ENCODE measurements at places on chromosomes 1 and 21. TPM values are rescaled to one million over a fixed set of nuclear protein-coding genes. Genes with fewer than 3 reads are reported as not detected.

DNA sequence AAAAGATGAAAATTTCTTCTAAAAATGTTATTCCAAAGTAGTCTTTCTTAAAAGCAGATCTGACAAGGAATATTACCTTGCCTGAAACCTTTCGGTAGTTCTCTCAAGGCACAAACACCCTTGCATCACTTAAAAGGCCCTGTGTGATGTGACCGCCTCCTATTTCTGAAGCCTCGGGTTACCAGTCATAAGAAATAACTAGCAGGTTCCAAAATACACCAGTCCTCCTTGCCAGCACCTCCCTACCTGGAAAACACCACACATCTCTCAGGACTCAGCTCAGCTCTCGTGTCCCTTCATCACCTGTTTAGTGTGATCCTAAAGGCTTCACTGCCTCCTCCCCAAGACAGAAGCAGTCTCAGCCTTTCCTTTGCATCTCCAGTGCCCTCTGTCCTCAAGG is 35.7 kb downstream of the SERBP1 start:
- DNase-seq: no peak

- DNase-seq: no peak
Observed at GRCh38 chr1:74197255-74197654, 721 bp downstream of the LRRIQ3 start.

- DNase-seq: no peak
Observed at GRCh38 chr1:212651977-212652376, 43.4 kb downstream of the ATF3 start.

DNA sequence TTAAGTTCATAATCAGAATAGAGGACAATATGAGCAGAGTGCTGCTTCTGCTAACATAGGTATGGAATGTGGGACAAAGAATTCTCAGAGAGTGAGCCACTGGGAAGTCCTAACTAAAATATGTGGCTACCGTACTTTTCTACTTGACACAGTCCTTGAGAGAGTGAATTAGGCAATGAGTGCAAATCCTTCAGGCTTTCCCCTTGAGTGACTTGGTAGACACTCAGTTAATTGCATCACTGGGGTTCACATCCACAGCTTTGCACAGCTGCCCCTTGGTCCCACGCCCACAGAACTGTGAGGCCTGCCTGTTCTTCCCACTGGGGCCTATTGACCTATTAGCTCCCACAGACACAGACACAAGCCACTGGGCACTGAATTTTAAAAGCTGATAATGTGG is 40.5 kb upstream of the PAXBP1 start:
- DNase-seq: peak; percentile 35

GRCh38 chr1:107659961-107660360 is 305.0 kb downstream of the VAV3 start:
- DNase-seq: no peak

Gene CRTC2
- 19.2 TPM for total RNA-seq

- DNase-seq: no peak
Observed at GRCh38 chr21:41895643-41896493, 16.7 kb upstream of the PRDM15 start.

Gene SPRR2F
- total RNA-seq: 33.1 TPM

GRCh38 chr1:234612352-234613127 is 2.6 kb upstream of the IRF2BP2 start:
- peak; percentile 93 for DNase-seq

GRCh38 chr1:20634594-20635084 is 1.4 kb downstream of the PINK1 start:
- no peak for DNase-seq

- DNase-seq: no peak
Observed at GRCh38 chr1:6491966-6492365, 499 bp upstream of the PLEKHG5 start.

Gene GJA5
- total RNA-seq: 16.2 TPM

Gene AMY1A
- total RNA-seq: not detected

Gene NTRK1
- not detected for total RNA-seq

DNA sequence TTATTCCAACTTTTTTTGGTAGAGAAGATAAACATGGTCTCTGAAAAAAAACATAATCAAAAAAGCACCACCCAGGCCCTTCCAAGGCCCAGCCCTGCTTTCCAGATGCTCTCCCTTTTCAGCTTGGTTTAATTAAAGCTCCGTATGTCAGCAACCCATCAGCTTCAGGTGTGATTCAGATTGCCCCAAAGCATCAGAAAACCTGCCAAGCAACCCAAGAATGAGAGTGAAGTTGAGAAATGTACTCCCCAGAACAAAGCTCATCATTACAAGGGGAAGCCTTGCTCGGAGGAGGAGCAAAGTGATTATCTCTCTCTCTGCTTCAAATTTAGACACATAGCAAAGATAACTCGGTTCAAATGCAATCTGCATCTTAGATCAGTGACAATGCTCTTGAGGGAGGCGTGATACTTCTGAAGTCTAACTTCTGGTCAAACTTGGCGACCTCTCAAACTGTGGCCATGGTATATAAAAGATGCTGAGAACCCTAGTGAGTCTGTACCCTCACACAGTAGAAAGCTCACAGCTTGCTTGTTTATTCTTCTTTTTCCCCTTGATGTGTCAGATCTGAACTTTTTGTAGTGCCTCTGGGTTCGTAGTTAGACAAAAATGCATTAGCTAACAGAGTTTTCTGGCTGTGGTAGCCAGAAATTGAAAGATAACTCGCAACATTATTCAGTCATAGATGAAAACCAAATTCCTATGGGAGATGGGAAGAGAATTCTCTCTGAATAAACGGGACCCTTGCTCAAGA is 63.3 kb upstream of the ZC3H11B start:
- DNase-seq: no peak

DNA sequence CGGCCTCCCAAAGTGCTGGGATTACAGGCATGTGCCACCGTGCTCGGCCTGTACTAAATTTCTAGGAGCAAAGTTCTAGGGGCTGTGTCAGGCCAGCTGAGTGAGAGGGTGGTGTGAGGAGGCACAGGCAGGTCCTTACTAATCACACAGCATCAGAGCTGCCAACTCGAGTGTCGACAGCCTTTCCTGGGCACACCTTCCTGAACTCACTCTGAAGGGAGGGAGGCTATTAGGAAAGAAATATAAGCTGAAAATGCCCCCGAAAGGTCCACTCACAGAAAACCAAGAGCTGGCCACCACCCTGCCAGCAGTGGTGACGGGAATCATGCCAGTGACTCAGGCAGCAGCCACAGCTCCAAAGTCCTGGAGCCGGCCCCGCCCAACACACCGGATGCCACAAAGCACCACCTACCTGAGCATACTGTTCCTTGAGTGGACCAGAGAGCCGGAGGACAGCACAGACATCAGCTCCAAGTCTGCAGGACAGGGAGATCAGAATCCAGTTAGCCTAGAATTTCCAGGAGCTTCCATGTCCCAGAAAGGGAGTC is 4.5 kb downstream of the PMVK start:
- DNase-seq: no peak

DNA sequence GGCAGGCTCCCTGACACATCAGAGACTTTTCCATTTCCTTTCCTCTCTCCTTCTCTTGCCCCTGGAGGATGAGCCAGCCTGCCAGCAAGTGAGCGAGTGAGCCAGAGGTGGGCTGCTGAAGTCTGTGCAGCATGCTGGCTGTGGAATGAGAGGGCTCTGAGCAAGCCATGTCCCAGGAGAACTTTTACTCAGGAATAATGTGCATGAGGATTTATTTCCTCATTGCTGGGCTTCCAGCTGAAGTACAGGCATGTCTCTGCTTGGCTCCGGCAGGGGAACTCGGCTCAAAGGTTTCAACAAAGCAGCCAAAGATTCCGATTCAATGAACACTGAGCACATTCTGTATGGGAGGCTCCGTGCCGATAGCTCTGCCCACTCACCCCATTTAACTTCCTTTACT is 43.7 kb downstream of the UBIAD1 start:
- DNase-seq: no peak

GRCh38 chr1:8481650-8482380 is 163.9 kb downstream of the SLC45A1 start:
- DNase-seq: no peak

GRCh38 chr1:208213786-208214185 is 30.4 kb downstream of the PLXNA2 start:
- DNase-seq: no peak

Gene ZMYND12
- total RNA-seq: 3.1 TPM

Gene USP21
- 38.5 TPM for total RNA-seq

Gene EDARADD
- 1.00 TPM for total RNA-seq

Gene PRKCZ
- 5.3 TPM for total RNA-seq

GRCh38 chr1:209276321-209276720 is 307.2 kb upstream of the CAMK1G start:
- no peak for DNase-seq

DNA sequence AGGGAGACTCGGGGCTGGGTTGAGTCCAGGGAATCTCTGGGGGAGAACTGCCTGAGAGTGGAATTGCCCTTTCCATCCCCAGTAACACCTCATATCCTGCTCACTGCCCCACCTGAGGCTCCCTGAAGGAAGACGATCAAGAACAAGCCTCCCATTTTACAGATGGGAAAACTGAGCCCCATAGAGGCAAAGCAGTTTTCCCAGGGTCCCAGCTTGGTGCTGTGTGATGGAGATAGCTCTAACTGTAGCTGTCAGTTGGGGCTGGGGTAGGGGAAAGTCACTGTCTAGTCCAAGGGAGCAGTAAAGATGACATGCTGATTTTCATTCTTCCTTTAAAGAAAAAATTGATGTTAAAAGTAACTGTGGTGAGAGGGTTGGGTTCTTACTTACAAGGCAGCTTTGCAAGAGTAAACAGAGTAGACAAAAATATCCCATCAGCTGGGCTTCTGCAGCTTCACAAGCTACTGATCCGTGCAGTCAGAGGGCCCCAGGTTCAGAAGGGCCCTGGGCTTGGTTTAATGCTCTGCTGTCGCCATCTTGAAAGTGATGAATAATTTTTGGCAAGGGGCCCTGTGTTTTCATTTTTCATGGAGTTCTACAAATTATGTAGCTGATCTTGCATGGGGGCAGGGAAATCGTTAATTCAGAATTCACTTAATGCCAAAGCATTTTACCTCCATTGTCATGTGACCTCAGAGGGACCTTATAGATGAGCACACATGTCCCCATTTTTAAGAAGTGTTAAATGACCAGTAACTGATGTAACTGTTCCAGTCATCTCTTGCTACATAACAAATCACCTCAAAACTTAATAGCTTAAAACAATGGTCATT is 17.6 kb upstream of the TNFRSF1B start:
- DNase-seq: no peak

Gene C1orf226
- total RNA-seq: 5.3 TPM

Gene FAM72B
- total RNA-seq: not detected

GRCh38 chr1:243598433-243598832 is 251.6 kb downstream of the AKT3 start:
- no peak for DNase-seq

DNA sequence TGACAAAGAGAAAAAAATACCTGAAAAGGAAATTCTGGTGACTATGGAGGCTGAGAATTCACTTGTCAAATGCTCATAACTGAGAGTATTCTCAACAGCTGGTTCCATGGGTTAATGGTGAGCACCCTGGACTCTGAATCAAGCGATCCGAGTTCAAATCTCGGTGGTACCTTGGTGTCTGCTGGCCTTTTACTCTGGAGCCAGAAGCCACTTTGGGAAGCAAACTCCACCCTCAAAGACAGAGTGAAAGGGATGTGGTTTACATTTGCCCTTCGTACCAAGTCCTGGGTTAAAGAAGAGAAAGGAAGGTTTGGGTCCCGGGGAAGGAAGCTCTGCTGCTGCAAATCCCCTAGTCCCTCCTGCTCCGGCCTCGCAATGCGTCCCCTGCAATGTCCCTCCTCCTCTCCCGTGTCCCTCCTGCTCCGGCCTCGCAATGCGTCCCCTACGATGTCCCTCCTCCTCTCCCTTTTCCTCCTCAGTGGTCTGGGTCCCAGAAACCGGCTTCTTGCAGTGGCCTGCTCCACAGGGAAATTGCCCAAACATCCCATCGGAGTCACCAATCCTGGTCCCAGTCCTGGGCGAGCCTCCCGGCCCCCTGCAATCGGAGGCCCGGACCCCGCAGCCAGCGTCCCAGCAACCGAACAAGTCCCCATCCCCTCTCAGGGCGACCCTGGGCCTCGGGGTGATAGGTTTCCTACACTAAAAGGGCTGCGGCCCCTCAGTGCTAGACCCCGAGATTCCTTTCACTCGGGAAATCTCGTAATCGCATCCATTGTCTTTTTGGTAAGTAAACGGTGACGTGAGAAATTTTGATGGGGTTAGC is 129.4 kb downstream of the PPIAL4G start:
- DNase-seq: no peak

- no peak for DNase-seq
Observed at GRCh38 chr1:112579801-112580510, 39.0 kb downstream of the ST7L start.

- no peak for DNase-seq
Observed at GRCh38 chr1:53015508-53015860, 46.5 kb upstream of the PODN start.

Gene A3GALT2
- total RNA-seq: not detected

DNA sequence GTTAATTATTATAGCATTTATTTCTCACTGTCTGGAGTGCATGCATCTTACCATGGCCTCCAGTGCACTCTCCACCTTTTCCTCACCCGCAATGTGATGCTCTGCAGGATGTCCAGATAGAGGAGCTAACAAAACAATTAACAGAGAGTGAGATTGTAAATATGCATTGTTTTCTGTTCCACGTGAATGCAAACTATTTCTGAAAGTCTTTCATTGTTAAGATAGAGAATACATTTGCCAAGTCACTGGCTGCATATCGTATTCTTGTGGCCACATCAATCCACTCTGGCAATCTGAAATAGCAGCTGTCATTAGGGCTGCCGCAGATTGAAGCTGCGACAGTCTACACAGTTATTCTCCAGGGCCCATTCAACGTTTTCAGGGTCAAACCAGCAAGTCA is 143.8 kb downstream of the DUSP10 start:
- DNase-seq: no peak
